ENCODE measurements at places on chromosomes 6 and 20. TPM values are rescaled to one million over a fixed set of nuclear protein-coding genes. Genes with fewer than 3 reads are reported as not detected.

Gene MYBL2
- total RNA-seq, result 22.2 TPM

Gene TRDN
- not detected for total RNA-seq

DNA sequence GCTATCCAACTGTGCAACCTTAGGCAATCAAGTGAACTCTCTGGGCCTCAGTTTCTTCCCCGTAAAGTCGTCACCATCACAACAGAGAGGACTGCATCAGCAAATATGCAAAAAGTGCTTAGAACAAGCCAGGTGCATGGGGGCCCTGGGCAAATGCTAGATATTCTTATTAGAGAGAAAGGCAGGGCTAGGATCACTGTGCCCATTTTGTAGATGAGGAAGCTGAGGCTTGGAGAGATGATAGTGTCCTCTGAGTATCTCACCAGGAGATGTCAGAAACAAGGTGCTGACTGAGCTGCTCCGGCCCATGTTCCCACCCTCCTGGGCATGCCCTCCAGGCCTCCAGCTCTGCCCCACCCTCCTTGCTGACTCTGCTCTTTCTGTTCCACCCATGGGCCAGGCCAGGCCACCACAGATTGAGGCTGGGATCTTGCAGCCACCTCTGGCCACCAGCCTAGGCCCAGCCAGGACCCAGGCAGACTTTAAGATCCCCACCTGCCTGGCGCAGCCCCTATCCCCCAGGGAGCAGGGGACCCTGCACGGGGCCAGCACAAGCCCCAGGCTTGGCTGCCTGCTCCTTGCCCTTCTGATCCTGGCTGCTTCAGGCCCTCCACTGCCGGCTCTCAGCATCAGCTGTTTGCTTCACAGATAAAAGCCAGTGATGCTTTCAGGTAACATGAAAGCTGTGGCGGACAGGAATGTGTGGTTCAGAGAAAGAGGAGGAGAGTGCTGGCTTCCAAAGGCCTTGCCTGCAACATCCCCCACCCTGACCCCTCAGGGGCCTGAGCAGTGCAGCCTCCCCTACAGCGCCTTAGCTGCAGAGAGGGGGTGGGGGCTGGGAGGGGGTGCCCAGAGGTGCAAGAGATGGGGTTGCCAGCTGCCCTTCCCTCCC lies 47.6 kb downstream of the GRM4 start:
- no peak for DNase-seq

DNA sequence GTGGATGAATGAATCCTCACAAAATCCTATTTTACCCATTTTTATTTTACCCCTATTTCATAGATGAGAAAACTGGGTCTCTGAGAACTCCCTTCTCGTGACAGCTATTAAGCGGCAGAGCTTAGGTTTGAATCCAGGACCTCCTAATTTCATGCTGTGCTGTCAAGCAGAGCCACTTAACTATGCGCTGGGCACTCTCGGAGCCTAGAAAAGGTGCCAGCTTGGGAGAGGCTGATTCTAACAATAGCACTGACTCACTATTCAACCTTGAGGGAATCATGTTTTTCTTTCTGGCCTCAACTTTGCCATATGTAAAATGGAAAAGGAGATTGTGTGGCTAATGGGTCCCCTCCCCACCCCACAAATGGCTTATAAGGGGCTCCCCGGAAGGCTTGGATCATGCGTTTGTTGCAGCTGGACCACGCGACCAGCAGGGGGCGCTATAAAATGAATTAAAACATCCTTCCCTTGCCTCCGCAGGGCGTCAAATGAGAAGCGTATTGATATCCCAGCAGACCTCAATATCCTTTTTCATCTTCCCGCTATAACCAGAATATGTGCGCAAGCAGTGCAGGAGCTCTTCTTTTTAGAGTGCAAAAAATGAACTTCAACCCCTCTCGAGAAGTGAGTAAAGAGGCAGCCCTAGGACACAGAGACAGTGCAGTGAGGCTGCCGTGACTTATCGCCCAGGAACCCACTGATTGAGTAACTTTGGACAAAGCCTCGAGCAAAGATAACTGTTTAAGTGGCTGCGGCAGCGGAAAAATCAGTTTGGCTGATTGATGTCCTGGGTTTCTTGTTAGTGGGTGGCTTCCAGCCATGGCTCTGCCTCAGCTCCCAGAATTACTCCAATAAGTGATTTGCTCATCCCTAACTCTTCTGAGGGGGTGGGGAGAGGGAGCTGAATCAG lies 12.8 kb upstream of the PDYN start:
- peak; percentile 29 for DNase-seq

All from LHCN-M2 (cell line).